ENCODE measurements at places on chromosomes 12 and 14. TPM values are rescaled to one million over a fixed set of nuclear protein-coding genes. Genes with fewer than 3 reads are reported as not detected.

- peak; percentile 100 for DNase-seq
- H3K36me3 ChIP-seq = no peaks in the 10 kb centered on the region
- no peaks in the 10 kb centered on the region for H3K27me3 ChIP-seq
- H3K4me1 ChIP-seq = peaks cover 57% of the 10 kb centered on the region
- H3K27ac ChIP-seq = peak overlapping the region; percentile 79
These were observed 49.2 kb upstream of the PTHLH start for GRCh38 chr12:28021704-28022103.

HPD gene
- not detected for total RNA-seq

PRPH gene
- 0.15 TPM for total RNA-seq

- no peaks in the 10 kb centered on the region for H3K36me3 ChIP-seq
- no peak overlapping the region for H3K4me3 ChIP-seq
- H3K4me1 ChIP-seq = no peaks in the 10 kb centered on the region
- DNase-seq = no peak
- no peaks in the 10 kb centered on the region for H3K27me3 ChIP-seq
These were observed 555.6 kb downstream of the CCER1 start for GRCh38 chr12:90399357-90399756.

RD3L gene
- total RNA-seq = not detected

ZNF664 gene
- total RNA-seq = 86.9 TPM

DAO gene
- total RNA-seq = not detected

DNA sequence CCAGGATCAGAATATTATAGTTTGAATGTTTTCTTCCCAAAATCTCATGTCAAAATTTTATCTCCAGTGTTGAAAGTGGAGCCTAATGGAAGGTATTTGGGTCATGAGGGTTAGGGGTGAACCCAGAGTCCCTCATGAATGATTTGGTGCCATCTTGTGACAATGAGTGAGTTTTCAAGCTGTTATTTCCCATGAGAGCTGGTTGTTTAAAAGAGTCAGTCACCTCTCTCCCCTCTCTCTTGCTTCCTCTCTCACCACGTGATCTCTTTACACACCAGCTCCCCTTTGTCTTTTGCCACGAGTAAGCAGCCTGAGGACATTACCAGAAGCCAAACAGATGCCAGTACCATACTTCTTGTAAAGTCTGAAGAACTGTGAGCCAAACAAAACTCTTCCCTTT is 561.6 kb downstream of the RERGL start:
- no peak overlapping the region for H3K27ac ChIP-seq
- no peak overlapping the region for H3K4me3 ChIP-seq
- no peaks in the 10 kb centered on the region for H3K4me1 ChIP-seq
- no peaks in the 10 kb centered on the region for H3K36me3 ChIP-seq

GRCh38 chr12:53486736-53487487 is 12.3 kb downstream of the MAP3K12 start:
- no peak overlapping the region for H3K27ac ChIP-seq
- H3K4me1 ChIP-seq = no peaks in the 10 kb centered on the region
- H3K27me3 ChIP-seq = no peaks in the 10 kb centered on the region
- no peak overlapping the region for H3K4me3 ChIP-seq

GPRC5D gene
- total RNA-seq = not detected

- peak; percentile 81 for DNase-seq
- no peaks in the 10 kb centered on the region for H3K36me3 ChIP-seq
- peaks cover 63% of the 10 kb centered on the region for H3K4me1 ChIP-seq
- no peaks in the 10 kb centered on the region for H3K27me3 ChIP-seq
- H3K27ac ChIP-seq = peak overlapping the region; percentile 93
- no peak overlapping the region for H3K4me3 ChIP-seq
These were observed 774 bp upstream of the KRT75 start for GRCh38 chr12:52434760-52435530.

IL26 gene
- not detected for total RNA-seq

- no peak overlapping the region for H3K27ac ChIP-seq
- no peak overlapping the region for H3K4me3 ChIP-seq
- peaks cover 24% of the 10 kb centered on the region for H3K27me3 ChIP-seq
- no peak for DNase-seq
These were observed 51.7 kb downstream of the TSHR start for GRCh38 chr14:81007131-81007530.

GRCh38 chr14:38950676-38951075 is 152.4 kb downstream of the SEC23A start:
- H3K27me3 ChIP-seq = no peaks in the 10 kb centered on the region
- H3K4me3 ChIP-seq = no peak overlapping the region
- 0 out of 2 replicates have a peak, but pooled peaks cover 5% of the 10 kb centered on the region for H3K4me1 ChIP-seq
- DNase-seq = no peak
- H3K36me3 ChIP-seq = no peaks in the 10 kb centered on the region

DNA sequence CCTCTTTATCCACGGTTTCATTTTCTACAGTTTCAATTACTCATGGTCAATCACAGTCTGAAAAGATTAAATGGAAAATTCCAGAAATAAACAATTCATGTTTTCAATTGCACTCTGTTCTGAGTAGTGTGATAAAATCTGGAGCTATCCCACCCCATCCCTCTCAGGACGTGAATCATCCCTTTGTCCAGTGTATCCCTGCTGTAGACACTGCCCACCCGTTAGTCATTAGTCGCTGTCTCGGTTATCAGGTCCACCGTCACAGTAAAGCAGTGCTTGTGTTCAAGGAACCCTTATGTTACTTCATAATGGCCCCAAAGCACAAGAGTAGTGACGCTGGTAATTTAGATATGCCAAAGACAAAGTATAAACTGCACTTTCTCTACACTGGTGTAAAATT is 141.0 kb upstream of the LMNTD1 start:
- no peaks in the 10 kb centered on the region for H3K36me3 ChIP-seq
- no peaks in the 10 kb centered on the region for H3K27me3 ChIP-seq
- peaks cover 14% of the 10 kb centered on the region for H3K4me1 ChIP-seq

- H3K4me3 ChIP-seq = no peak overlapping the region
- H3K27ac ChIP-seq = no peak overlapping the region
- no peaks in the 10 kb centered on the region for H3K27me3 ChIP-seq
- no peaks in the 10 kb centered on the region for H3K4me1 ChIP-seq
- DNase-seq = no peak
These were observed 32.2 kb upstream of the BICD1 start for GRCh38 chr12:32074432-32074831.

DNA sequence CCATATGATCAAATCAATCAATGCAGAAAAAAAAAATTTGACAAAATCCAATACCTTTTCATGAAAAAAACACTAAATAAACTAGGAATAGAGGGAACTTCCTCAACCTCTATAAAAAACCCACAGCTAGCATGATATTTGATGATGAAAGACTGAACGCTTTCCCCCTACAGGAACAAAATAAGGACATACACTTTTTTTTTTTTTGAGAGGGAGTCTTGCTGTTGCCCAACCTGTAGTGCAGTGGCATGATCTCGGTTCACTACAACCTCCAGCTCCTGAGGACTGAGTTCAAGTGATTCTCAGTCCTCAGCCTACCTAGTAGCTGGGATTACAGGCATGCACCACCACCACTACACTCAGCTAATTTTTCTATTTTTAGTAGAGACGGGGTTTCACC is 17.9 kb upstream of the CAMKK2 start:
- no peak for DNase-seq
- H3K4me1 ChIP-seq = no peaks in the 10 kb centered on the region
- H3K4me3 ChIP-seq = no peak overlapping the region
- no peaks in the 10 kb centered on the region for H3K27me3 ChIP-seq
- H3K27ac ChIP-seq = no peak overlapping the region
- H3K36me3 ChIP-seq = peaks cover 49% of the 10 kb centered on the region

TCL1A gene
- not detected for total RNA-seq

DNA sequence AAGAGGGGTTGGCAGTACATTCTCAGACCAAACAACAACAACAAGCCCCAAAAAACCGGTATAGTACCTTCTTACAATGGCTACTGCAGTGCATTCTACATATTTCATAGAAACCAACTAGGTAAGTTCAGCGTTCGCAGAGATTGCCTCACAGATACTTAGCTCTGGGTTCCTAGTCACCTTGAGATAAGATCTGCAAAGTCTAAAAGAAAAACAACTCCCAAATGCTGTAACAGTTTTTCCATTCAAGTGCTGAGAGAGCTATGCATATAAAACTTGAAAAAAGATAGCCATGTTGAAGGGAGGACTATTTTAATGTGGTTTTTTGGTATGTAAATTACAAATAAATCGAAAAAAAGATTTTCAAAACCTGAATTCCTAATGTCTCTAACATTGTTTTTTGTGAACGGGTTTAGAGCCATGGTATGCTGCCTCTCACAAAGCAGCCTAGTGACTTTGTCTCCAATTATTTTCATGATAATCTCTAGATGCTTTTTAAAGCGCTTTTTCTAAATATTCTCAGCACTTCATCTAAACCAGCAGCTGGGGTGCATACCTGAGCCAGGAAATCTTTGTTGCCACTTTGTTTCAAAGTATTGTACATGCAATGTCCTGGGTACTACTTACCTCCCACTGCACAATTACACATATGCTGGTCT is 56.6 kb upstream of the CRACR2A start:
- DNase-seq = peak; percentile 13
- H3K4me3 ChIP-seq = no peak overlapping the region
- no peaks in the 10 kb centered on the region for H3K4me1 ChIP-seq

DNA sequence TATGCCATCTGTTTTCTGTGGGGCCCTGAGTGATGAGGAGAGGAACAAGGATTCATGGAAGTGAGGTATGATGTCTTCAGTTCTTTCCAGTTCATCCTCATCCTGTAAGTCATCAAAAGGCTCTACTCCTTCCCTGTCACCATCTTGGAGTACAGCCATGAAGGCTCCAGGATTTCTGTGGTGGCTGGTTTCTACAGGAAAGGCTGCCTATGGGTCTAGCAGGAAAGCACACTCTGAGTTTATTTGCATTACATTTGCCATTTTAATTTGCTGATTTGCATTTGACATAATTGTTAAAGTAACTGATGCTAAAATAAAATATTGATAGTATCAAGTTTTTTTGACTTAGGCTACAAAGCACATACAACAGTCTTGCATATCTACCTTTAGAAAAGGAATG is 11.2 kb downstream of the TTC6 start:
- no peak overlapping the region for H3K4me3 ChIP-seq
- no peaks in the 10 kb centered on the region for H3K4me1 ChIP-seq
- peaks cover 5% of the 10 kb centered on the region for H3K36me3 ChIP-seq
- no peak for DNase-seq
- no peaks in the 10 kb centered on the region for H3K27me3 ChIP-seq

DNA sequence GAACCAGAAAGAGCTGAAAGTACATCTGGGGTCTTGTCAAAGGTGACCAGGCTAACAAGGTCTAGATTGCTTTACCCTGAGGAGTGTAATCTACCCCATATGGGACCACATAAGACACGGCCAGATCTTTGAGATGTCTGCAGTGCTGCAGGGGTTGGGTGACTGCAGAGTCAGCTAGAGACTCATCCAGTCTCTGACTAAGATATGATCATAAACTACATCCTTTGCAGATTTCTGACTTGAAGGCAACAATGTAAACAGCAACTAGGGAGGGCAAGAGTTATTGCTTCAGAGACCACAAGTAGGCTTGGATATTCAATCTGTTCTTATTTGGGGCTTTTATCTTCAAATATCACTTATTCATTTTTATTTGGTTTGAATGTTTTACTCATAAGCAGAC is 1080.5 kb upstream of the FOXG1 start:
- peaks cover 4% of the 10 kb centered on the region for H3K4me1 ChIP-seq
- no peak overlapping the region for H3K27ac ChIP-seq
- H3K4me3 ChIP-seq = no peak overlapping the region

CCDC77 gene
- 10.5 TPM for total RNA-seq

GRCh38 chr12:94941440-94941862 is 62.0 kb downstream of the NDUFA12 start:
- no peaks in the 10 kb centered on the region for H3K27me3 ChIP-seq
- no peaks in the 10 kb centered on the region for H3K36me3 ChIP-seq
- no peak overlapping the region for H3K4me3 ChIP-seq
- H3K4me1 ChIP-seq = peaks cover 9% of the 10 kb centered on the region
- 0 out of 2 replicates have a peak overlapping the region, but pooled peaks have one; percentile 32 for H3K27ac ChIP-seq
- DNase-seq = peak; percentile 79

- no peak overlapping the region for H3K27ac ChIP-seq
- DNase-seq = no peak
- H3K36me3 ChIP-seq = no peaks in the 10 kb centered on the region
These were observed 203.4 kb downstream of the SYT1 start for GRCh38 chr12:79067977-79068376.

GRCh38 chr12:29620030-29620429 is 122.5 kb upstream of the OVCH1 start:
- H3K4me3 ChIP-seq = no peak overlapping the region
- no peak overlapping the region for H3K27ac ChIP-seq
- no peaks in the 10 kb centered on the region for H3K36me3 ChIP-seq
- no peak for DNase-seq
- peaks cover 15% of the 10 kb centered on the region for H3K4me1 ChIP-seq

- DNase-seq = no peak
- H3K27me3 ChIP-seq = no peaks in the 10 kb centered on the region
- H3K36me3 ChIP-seq = no peaks in the 10 kb centered on the region
- peaks cover 3% of the 10 kb centered on the region for H3K4me1 ChIP-seq
These were observed 450.6 kb upstream of the DCN start for GRCh38 chr12:91633206-91633605.

- DNase-seq = no peak
- no peaks in the 10 kb centered on the region for H3K27me3 ChIP-seq
- H3K4me1 ChIP-seq = peaks cover 30% of the 10 kb centered on the region
- H3K27ac ChIP-seq = no peak overlapping the region
These were observed 67.6 kb downstream of the ARF6 start for GRCh38 chr14:49960453-49960852.

DNA sequence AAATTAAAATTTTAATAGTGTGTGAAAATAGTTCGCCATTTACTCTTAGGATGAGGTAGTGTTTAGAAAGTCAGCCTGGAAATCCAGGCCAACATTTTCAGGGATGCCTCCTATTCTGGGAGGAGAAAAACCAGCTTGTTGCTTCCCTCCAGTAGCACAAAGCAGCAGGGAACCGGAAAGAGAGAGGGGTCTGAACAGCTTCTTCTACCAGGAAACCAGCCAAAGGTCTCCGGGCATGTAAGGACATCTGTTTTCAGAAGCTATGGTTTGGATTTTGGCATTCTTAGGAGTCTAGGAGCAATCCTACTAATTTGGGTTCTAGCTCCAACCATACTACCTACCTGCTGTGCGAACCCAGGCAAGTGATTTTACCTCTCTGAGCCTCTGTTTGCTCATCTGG is 85.3 kb downstream of the DPF3 start:
- H3K27ac ChIP-seq = no peak overlapping the region
- H3K4me3 ChIP-seq = no peak overlapping the region
- H3K4me1 ChIP-seq = peaks cover 5% of the 10 kb centered on the region
- no peaks in the 10 kb centered on the region for H3K27me3 ChIP-seq
- no peak for DNase-seq

WNT5B gene
- total RNA-seq = 2.2 TPM

PRH2 gene
- not detected for total RNA-seq

SLC8B1 gene
- 50.2 TPM for total RNA-seq
